ENCODE measurements at places on chromosomes 1 and 21.

DNA sequence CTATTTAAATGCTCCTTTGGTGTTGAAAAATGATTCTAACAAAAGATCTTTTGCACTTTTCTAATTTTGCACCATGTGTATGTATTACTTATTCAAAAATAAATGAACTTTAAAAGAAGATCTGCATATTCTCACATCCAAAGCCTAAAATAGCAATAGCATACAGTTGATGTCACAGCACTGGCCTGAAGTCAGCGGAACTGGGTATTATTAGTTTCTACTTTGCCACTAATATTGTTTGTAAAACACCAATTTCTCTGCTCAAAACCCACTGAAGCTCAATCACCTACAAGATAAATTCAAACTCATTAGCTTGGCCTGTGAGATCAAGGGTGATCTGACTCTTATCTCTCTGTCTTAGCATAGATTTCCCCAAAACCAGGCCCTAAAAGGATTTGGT is 34.5 kb upstream of the BCAR3 start:
- DNase-seq, result no peak

GRCh38 chr1:41762251-41762650 is 156.5 kb downstream of the HIVEP3 start:
- DNase-seq, result no peak

DNA sequence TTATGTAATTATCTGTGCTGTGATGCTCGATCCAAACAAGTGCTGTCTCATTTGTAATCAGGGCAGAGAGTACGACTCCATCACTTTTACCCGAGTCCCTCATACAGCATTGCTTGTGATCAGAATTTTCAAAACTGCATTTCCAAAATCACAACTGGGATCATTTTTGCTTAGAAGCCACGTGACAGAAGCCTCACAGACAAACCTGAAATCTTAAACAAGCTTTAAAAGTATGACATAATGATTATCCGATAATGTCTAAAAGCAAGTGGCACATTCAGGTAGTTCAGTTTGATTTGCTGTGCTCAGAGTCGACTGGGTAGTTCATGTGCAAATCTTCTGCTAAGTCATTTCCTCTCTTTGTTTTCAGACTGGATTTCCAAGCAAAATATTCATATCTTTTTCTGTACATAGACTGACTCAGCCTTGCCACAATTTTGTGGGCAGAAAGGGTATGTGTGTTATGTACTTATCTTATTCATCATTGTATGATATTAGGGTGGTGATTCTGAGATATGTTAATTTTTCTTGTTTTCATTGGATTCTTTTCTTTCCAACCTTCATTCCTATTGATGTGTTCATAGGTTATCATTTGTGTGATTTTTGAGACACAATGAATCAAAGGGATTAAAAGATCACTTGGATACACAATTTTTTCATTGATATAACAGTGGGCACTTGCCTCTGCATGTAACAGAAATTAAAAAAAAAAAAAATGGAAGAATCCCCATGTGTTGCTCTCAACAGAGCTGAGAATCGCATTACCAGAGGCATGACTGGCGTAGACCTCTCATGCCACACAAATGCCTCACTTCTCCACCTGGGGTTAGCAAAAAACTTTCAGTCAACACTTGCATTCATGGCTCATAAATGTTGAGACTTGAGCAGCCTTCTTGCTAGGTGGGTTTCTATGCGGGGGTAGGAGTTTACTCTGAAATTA is 355.7 kb downstream of the LTN1 start:
- DNase-seq, result peak; percentile 62

- peak; percentile 31 for DNase-seq
Measured at GRCh38 chr1:65717815-65718454, 74.8 kb upstream of the PDE4B start.

DNA sequence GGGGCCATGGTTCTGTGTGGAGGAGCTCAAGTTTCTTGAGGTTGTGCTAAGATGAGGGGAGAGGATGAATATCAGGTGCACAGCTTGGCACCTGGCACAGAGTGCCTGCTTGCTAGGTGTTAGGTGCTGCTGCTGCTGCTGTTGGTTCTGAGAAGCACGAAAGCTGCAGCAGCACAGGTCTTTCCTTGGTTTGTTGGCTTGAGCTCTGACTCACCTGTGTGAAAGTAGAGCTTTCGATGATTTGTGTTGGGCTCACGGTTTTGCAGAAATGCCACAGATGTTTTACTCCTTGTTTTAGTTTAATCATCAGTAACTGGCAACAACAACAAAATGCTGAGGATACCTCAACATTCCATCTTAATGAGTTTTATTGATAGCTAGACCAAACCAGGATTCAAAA is 221.6 kb downstream of the BRINP2 start:
- DNase-seq, result no peak

- no peak for DNase-seq
Measured at GRCh38 chr1:211912038-211912437, 81.5 kb upstream of the LPGAT1 start.

DNA sequence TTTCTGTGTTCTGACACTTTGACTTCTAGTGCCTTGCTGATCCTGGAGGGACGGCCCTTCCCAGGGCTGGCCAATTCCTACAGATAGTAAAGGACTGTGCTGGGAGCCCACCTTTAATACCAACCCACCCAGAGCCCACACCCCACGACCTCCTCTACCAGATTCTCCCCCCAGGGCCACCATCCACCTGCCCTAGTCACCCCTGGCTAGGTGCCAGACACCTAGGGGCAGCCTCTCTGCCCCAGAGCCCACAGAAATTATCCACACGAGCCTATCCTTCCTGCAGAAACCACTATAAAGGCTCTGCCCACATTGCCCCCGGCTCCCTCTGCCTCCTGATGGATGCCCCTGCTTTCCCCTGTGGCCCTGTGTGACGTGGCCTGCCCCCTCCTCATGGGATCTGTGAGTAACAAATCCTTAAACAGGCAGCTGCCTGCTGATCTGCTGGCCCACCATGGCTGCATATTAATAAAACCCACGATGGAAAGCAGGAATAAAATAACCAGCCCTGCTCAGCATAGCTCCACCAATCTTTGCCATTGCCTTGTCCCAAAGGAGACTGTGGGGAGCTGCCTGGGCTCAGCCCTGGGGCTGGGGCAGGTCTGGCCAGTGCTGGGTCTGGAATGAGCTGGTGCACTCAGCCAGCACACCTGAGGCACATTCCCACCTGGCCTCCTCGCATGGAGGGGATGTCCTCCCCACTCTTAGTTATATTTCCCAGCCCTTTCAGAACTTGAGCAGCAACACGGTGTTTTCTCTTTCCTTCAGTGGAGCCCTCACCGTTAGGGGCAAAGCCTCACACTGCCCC is 488.5 kb downstream of the NPHP4 start:
- DNase-seq, result no peak

- DNase-seq, result no peak
Measured at GRCh38 chr1:232932486-232933425, 17.7 kb upstream of the NTPCR start.

GRCh38 chr1:200874694-200875093 is 1.9 kb downstream of the GPR25 start:
- no peak for DNase-seq

DNA sequence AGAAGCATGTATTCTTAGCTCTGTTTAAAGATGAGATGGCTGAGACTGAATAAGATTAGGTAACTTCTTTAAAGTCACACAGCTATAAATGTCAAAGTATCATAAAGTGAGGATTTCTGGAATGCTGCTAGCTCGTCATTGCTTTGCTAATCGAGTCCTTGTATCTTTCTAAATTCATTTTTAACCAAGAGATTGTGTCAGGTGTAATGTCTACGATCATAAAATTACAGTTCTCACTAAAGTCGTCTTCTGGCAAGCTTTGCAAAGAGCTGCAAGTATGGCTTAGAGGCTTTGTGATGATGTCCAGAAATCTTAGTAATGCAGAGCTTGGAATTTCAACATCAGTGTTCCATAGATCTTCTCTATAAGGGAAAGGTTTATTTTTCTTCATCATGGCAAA is 569.8 kb downstream of the LMO4 start:
- DNase-seq, result no peak

GRCh38 chr1:100969327-100969726 is 56.3 kb downstream of the DPH5 start:
- no peak for DNase-seq
